ENCODE measurements at places on chromosomes 4 and X. TPM values are rescaled to one million over a fixed set of nuclear protein-coding genes. Genes with fewer than 3 reads are reported as not detected.

The MAP9 gene
- total RNA-seq = 32.0 TPM

The ING2 gene
- total RNA-seq = 17.8 TPM

The NLGN3 gene
- 0.46 TPM for total RNA-seq

The VSIG1 gene
- total RNA-seq = 0.33 TPM

The ZNF674 gene
- 6.4 TPM for total RNA-seq

The LRIT3 gene
- 0.33 TPM for total RNA-seq

The PDGFRA gene
- total RNA-seq = 108 TPM

The IL2 gene
- total RNA-seq = not detected

The NAP1L3 gene
- 6.6 TPM for total RNA-seq

DNA sequence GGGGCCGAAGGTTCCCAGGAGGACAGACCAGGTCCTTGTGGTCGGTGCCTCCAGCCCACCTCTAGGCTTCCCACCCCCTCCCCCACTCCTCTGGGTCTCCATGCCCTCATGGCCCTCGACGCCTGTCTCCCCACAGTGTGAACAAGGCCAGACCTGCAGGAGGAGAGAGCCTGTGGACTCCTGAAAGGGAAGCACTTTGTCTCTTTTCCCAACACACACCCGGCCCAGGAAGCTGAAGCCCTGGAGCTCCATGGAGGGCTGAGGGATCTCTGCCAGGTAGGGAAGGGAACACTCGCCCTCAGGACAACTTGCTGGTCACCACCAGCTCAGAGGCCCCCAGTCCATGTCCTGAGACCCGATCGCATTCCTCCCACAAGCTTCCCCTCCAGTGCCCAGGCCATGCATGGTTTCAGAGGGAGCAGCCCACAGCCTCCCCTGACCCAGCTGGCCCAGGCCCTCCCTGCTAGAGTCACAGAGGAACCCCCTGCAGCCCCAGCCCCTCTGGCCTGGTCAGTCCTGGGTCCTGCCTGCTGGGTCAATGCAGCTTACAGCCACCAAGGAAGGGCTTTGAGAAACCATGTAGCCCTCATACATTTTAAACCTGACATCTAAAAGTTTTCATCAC is 60.8 kb downstream of the ABLIM2 start:
- DNase-seq = no peak
- no peaks in the 10 kb centered on the region for H3K4me1 ChIP-seq
- no peaks in the 10 kb centered on the region for H3K27me3 ChIP-seq
- peak overlapping the region; percentile 52 for H3K27ac ChIP-seq
- no peaks in the 10 kb centered on the region for H3K36me3 ChIP-seq
- H3K4me3 ChIP-seq = no peak overlapping the region

DNA sequence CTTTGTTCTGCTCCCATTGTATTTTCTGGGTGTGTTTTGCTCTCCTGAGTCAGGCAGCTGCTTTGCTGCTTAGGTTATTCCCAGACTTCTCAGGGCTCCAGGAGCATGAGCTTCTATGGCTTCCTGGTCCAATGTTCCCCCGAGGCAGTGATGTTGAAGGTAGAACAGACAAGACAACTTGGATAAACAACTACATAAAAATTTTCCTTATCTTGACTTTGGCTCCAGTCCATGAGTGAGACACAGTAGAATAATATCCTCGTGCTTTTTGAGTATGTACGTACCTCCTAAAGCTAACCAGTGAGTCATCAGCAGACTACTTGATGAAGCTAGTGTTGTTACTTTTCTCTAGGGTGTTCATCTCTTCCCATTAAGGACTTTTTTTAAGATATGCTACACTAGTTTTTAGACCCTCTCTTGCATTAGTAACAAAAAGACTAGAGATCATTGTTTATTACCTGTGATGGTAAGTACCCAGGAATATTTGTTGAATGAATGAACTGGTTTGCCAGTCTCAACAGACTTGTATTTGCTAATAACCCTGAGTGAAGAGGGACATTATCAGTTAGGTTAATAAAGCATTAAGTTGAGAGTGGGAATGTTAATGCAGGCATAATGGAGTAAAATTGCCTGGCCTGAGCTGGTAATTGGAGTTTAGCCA is 131.9 kb downstream of the FHIP1A start:
- H3K36me3 ChIP-seq = no peaks in the 10 kb centered on the region
- H3K4me1 ChIP-seq = peaks cover 16% of the 10 kb centered on the region
- no peak for DNase-seq

DNA sequence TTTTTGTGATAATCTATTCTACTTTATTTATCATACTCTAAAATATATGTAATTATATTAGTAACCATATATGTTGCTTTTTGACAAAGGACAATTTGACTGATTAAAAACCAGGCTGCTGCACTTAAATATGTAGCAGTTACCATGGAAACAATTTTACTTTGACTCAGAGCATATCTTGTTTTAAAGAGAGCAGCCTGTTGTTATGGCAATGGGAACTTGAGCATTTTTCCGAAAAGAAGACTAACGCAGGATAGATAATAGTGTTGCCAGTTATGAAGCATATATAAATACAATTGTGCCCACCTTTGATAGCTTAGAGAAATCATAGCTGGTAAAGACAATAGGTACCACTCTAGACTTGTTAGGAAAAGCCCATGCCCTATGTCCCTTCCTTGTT is 283.0 kb downstream of the GASK1B start:
- H3K4me1 ChIP-seq = no peaks in the 10 kb centered on the region
- H3K4me3 ChIP-seq = no peak overlapping the region
- no peak for DNase-seq
- H3K27ac ChIP-seq = no peak overlapping the region
- no peaks in the 10 kb centered on the region for H3K36me3 ChIP-seq

DNA sequence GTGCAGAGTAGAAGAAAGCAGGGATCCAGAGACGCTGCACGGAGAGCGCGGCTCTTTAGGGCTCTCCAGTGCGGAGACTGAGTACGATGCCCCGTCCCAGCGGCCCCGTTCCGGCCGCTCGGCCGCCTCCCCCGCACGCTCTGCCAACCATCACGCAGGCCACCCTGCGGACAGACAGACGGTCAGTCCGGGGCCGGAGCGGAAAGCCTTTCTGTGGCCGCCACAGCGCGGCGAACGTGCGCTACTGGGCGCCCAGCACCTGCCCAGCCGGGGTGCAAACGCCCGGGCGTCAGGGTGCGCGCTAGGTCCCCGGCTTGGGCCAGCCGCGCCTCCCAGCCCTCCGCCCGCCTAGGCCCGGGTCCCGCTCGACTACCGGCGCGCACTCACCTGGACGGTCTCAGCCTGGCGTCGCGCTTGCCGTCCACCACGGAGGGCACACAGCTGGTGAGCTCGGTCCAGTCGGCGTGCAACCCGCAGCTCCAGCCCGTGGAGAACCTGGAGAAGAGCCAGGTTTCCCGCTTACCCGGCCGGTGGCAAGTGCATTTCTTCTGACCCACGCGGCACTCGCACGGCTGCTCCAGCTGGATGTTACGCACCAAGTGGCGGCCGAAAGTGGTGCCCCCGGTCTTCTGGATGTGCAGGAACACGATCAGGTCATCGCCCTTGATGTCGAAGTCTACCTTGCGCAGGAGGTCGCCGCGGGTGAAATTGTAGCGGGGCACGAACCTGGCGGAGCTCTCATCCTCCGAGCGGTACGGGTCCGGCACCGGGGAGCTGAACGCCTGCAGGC is 1.8 kb downstream of the HS6ST2 start:
- no peak for DNase-seq
- H3K27me3 ChIP-seq = peaks cover 9% of the 10 kb centered on the region
- no peak overlapping the region for H3K27ac ChIP-seq
- H3K4me3 ChIP-seq = no peak overlapping the region

DNA sequence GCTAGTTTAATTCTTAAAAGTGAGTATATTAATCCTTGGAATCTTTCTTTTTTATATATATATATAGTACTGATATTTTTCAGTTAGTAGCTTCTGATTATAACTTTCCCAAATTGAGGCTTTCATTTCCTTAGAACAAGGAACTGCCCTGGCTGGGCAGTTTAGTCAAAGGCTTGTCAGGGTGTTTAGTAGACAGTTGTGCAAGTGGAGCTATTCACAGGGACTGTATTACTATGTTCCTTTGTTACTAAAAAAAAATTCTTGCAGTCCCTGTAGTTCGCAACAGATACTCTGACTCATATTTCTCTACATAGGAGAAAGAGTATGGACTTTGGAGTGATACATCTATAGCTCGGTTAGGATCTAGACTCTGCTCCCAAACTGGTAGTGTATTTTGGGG is 20.8 kb downstream of the USO1 start:
- H3K27me3 ChIP-seq = no peaks in the 10 kb centered on the region
- no peaks in the 10 kb centered on the region for H3K36me3 ChIP-seq
- H3K4me1 ChIP-seq = peaks cover 2% of the 10 kb centered on the region
- DNase-seq = no peak

DNA sequence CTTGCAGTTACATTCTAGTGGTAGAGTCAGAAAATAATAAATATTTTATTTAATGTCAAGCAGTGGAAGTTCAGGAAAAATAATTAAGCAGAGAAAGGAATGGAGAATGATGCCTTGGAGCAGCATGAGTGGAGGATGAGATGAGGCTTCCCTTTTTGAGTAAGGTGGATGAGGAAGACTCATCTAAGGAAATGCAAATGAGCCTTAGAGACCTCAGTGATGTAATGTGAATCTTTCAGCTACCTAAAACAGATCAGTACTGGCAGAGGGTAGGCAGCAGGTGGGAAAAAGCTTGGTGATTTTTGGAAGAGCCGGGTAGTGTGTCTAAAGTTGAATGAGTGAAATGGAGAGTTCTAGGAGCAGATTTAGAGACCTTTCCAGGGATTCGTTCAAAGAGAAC is 118.2 kb downstream of the GRID2 start:
- H3K4me1 ChIP-seq = no peaks in the 10 kb centered on the region
- H3K27ac ChIP-seq = no peak overlapping the region
- H3K36me3 ChIP-seq = no peaks in the 10 kb centered on the region
- no peak overlapping the region for H3K4me3 ChIP-seq
- no peaks in the 10 kb centered on the region for H3K27me3 ChIP-seq

GRCh38 chr4:142322996-142323395 is 523.1 kb downstream of the INPP4B start:
- H3K27ac ChIP-seq = no peak overlapping the region
- DNase-seq = no peak
- H3K36me3 ChIP-seq = no peaks in the 10 kb centered on the region
- no peaks in the 10 kb centered on the region for H3K27me3 ChIP-seq

DNA sequence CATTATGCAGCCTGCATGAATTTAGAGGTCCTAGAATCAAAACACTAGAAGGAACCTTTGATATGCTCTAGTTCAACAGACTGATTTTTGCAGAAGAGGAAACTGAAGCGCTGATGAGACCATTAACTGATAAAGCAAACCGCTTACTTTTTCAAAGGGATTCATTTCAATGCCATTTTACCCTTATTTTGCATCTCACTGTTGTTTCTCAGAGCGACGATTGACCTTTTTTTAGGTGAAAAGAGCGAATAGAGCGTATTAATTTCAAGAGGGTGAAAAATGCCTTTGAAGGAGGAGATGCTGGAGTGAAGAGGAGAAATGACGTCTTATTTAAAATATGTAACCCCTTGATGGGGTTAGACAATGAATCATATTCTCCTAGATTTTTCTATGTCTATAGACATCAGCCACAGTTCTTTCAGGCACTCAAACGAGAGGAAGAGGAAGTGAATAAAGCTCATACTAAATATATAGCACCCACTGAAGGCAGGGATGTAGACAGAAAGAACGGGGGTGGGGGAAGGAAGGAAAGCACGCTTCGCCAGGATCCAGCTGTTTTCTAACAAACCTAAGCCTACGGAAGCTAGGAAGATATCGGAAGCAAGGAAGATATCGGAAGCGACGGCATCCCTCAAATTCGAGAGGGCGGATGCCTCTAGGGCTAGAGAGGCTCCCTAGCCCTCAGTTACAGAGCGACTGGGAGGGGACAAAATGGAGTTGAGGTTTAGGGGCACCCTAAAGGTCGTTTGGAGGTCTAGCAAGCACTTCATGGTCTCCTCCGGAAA is 848 bp downstream of the ACSL4 start:
- peaks cover 2% of the 10 kb centered on the region for H3K4me1 ChIP-seq
- H3K36me3 ChIP-seq = no peaks in the 10 kb centered on the region
- no peaks in the 10 kb centered on the region for H3K27me3 ChIP-seq
- H3K4me3 ChIP-seq = peak overlapping the region; percentile 43

DNA sequence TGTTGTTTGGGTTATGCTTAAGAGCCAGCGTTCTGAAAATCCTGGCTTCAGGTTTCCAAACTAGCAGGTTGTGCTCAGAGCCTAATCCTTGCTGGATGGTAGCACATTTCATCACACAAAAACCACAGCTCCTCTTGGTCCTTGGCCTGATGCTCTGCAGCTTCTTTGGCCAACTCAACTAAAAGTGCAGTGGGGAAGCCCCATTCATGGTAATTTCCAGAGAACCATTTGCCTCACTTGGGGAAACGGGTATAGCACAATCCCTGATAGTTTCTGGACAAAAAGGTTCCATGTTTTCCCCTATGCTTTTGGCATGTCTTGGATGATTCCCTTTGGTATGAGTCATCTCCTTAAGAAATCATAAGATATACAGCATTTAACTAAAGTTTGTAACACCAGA is 78.7 kb downstream of the SYNPO2 start:
- no peaks in the 10 kb centered on the region for H3K36me3 ChIP-seq
- peak overlapping the region; percentile 56 for H3K27ac ChIP-seq

DNA sequence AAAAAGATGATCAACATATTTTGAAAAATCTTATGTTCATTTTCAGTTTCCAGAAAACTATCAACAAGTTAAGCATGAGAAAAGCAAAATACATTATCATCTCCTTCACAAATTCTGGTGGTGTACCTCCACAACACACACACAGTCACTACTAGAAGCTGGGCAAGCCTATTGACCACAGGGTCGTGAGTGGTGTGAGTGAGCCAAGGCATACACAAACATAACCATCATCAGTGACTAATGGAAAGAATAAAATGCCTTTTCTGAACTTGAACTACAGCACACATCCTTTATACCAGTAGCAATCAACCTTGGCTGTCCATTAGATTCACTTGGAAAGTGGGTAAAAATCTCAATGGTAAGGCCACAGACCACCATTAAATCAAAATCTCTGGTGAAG is 180.2 kb downstream of the FAM47B start:
- no peaks in the 10 kb centered on the region for H3K4me1 ChIP-seq
- H3K27ac ChIP-seq = no peak overlapping the region
- H3K4me3 ChIP-seq = no peak overlapping the region
- DNase-seq = no peak
- H3K27me3 ChIP-seq = no peaks in the 10 kb centered on the region

- H3K4me3 ChIP-seq = no peak overlapping the region
- H3K27ac ChIP-seq = no peak overlapping the region
- H3K4me1 ChIP-seq = no peaks in the 10 kb centered on the region
- no peaks in the 10 kb centered on the region for H3K27me3 ChIP-seq
- H3K36me3 ChIP-seq = no peaks in the 10 kb centered on the region
- DNase-seq = no peak
These were observed 79.1 kb upstream of the SLC6A14 start for GRCh38 chrX:116357329-116357728.

GRCh38 chr4:138348055-138348454 is 105.9 kb upstream of the SLC7A11 start:
- no peak overlapping the region for H3K27ac ChIP-seq
- no peaks in the 10 kb centered on the region for H3K27me3 ChIP-seq
- no peak for DNase-seq
- H3K4me3 ChIP-seq = no peak overlapping the region
- no peaks in the 10 kb centered on the region for H3K36me3 ChIP-seq
- H3K4me1 ChIP-seq = no peaks in the 10 kb centered on the region

GRCh38 chr4:77376788-77377460 is 219.9 kb downstream of the CCNG2 start:
- H3K4me1 ChIP-seq = no peaks in the 10 kb centered on the region
- no peaks in the 10 kb centered on the region for H3K27me3 ChIP-seq
- no peak overlapping the region for H3K4me3 ChIP-seq
- no peak overlapping the region for H3K27ac ChIP-seq
- no peaks in the 10 kb centered on the region for H3K36me3 ChIP-seq
- no peak for DNase-seq

GRCh38 chr4:85423431-85423830 is 51.5 kb upstream of the ARHGAP24 start:
- H3K27me3 ChIP-seq = no peaks in the 10 kb centered on the region
- H3K36me3 ChIP-seq = no peaks in the 10 kb centered on the region
- no peaks in the 10 kb centered on the region for H3K4me1 ChIP-seq
- DNase-seq = no peak
- H3K4me3 ChIP-seq = no peak overlapping the region
